Inflammatory macrophage treated with lipopolysaccharide for 4 hours (primary cell): ENCODE measurements at places on chromosomes 5 and 9.

- DNase-seq = no peak
These were observed 7.0 kb downstream of the NOXA1 start for GRCh38 chr9:137429974-137430722.

DNA sequence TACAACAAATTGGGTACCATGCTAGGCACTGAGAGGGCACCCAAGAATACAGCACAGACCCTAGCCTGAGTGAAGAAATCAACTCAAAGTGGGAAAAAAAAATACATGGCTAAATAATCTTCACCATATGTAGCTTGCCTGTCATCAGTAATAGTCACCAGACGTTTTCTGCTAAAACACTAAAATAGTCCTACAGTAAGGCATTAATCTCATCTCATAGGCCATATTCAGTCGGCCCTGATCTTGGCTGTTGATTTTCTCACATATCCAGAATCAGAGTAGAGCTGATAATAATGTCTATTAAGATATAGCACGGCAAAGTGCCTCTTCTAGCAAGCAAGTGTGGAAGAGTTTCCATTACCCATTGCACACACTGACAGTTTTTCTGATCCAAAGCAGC is 322.1 kb upstream of the SLC30A5 start:
- no peak for DNase-seq

- DNase-seq = peak; percentile 94
These were observed 45.4 kb downstream of the ANXA2R start for GRCh38 chr5:42994555-42995359.

- DNase-seq = peak; percentile 83
These were observed 52.2 kb upstream of the SPINK5 start for GRCh38 chr5:148011398-148012137.

DNA sequence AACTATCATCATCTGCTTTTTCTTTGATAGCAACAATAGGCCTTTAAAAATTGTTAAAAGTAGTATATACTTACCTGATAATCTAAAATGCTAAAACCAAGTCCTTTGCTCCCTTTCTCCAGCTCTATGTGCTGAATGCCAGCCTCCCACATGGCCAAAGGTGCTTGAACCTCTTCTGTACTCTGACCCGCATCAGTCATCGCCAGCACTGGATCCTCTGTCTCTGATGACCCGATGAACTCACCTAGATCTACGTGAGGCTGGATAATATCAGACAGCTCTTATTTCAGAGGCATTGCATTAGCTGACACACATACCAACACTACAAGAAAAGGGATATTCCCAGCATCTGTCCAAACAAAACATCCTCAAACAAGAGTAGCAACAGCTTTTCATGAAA is 89.5 kb downstream of the MPDZ start:
- DNase-seq = no peak

DNA sequence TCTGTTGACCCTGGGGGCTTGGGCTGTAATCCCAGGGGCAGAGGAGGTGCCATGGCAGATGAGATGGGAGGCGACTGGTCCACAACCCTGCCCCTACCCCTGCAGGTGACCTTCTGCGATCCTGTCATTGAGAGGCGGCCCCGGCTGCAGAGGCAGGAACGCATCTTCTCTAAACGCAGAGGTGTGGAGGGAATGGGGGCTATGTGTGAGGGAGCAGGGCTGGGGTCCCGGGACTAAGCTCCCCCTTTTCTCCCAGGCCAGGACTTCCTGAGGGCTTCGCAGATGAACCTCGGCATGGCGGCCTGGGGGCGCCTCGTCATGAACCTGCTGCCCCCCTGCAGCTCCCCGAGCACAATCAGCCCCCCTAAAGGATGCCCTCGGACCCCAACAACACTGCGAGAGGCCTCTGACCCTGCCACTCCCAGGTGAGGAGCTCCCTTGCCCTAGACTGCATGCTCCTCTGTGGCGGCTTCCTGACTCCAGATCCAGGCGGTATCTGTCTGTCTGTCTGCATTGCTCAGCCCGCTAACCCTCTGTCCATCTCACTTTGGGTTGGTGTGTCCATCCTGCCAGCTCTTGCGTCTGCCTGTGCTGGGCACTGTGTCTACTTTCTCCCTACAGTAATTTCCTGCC is 9.9 kb downstream of the ZDHHC12 start:
- DNase-seq = no peak

DNA sequence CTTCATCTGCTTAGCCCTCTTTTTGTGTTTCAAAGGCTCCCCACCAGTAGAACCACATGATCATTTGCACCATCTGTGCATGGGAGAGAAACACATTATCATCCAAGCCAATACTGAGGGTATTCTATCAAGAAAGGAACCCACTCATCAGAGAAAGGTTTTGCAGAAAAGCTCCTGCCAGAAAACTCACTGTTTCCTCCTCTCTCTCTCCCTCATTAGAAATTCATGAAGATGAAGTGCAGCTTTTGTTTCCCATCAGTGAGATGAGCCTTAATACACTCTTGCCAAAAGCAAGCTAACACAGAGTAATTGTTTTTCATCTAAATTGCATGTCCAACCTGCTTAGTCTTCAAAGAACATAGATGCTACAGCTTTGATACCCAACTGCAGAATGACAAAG is 142.4 kb upstream of the GRAMD2B start:
- no peak for DNase-seq

DNA sequence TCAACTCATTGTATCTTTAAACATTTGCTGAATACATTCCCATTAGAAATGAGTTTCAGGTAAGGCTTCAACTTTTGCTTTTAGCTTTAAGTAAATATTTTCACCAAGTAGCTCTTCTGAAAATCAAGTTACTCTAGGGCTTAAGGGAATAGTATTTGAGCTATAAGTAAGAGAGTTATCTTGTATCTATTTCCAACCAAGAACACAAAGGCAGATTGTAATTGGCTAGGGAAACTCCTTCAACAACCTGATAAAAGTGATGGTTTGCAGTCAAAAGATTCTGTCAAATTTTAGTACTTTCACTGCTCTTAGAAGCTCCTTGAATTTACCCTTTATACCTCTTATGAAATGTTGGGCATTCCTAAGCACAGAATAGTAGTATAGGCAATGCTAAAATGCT is 13.0 kb downstream of the ELL2 start:
- DNase-seq = no peak

- no peak for DNase-seq
These were observed 180.6 kb downstream of the SNCAIP start for GRCh38 chr5:122492675-122493074.

DNA sequence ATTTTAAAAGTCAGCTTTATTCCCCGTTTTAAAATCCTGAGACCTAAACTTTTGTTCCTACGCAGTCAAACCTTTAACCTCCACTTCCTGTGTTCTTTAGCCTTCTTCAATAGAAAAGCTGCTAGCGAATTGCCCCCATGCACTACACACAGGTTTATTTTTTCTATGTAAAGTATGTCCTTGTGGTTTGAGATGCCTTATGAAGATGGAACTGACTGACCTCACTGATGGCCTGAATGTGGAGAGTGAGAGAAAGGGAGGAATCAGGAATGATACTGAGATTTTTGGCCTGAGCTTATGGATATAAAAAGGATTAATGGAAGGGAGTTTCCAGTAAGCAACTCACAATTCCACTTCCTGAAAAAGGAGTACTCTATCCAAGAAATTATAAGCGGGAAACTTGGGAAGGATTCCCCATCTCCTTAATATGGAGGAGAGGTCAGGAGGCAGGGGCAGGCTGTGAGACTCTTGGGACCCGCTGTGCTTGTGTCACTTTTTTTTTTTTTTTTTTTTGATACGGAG is 89.5 kb downstream of the UGCG start:
- DNase-seq = no peak

GRCh38 chr5:122978644-122979297 is 57.8 kb downstream of the PPIC start:
- no peak for DNase-seq

DNA sequence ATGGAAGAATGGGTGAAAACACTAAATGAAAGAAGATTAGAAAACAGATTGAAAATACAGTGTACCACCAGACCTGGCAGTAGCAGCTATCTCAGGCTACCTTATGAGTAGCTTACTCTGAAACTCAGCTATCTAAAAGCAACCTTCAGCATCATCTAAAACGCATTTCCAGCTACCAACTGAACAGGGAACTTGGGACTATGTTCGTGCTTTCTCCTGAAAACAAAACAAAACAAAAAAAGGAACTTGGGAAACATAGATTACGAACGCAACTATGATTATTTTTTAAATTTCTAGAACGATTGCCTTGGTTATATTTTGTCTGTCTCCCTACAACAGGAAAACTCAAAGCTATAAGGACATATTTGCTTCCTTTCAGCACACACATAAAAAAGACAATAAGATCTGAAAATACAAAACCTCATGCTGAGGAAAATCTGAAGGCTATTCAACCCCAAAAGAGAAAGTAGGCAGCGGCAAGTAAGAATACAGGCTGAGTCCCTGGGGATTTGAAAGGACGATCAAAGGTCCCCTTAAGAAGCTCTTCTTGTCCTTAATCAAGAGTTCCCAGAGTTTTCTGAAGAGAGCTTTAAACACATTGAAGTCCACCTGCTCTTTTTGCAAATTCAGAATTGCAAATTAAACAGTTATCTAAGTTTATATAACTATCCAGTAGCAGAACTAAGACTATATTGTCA is 53.4 kb downstream of the OR2K2 start:
- peak; percentile 43 for DNase-seq

DNA sequence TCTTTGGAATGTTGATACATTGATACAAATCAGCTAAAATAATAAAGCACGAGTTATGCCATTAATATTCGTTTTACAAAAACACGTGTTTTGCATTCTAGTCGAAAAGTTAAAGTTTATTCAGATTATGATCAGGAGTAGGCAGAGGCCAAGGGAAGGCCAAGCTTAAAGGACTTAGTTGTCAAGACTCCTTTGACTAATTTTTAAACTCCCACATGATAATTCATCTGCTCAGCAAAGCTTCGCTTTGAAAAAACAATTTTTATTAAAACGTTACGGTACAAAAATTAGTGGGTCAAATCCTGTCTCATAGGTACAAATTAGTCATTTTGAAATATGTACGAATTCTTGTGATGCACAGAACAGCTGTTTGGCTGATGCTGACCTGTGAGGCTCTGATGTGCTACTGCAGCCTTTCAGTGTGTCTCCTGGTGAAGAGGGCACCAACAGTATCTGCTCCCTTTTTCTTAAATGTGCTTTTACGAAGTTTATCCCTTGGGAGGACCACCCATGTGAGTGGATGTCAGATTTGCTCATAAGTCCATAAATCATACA is 23.0 kb upstream of the NR3C1 start:
- DNase-seq = no peak

- DNase-seq = no peak
These were observed 35.3 kb upstream of the SMIM23 start for GRCh38 chr5:171750311-171750788.

- no peak for DNase-seq
These were observed 241.9 kb upstream of the TARS1 start for GRCh38 chr5:33198836-33199235.

- DNase-seq = no peak
These were observed 41.0 kb downstream of the DMRT1 start for GRCh38 chr9:882416-882924.
